ENCODE measurements at places on chromosomes 5 and 9.

GRCh38 chr9:109101202-109101595, 18.5 kb downstream of the TMEM245 start:
- no peak for DNase-seq

DNA sequence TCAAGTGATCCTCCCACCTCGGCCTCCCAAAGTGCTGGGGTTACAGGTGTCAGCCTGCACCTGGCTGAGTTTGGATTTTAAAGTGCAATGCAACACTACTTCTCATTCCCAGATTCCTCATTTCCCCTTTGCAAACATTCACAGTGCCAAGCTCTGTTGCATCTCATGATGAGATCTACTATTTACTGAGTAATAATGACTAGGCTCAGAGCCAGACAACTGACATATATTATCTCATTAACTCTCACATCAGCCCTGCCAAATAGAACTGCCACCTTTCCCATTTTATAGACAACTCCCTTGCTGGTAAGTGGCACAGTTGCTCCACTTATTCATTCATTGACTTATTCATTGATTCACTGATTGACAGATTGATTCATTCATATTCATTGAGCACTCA, 7.0 kb downstream of the PDE6A start:
- DNase-seq: no peak

- no peak for DNase-seq
Measured at GRCh38 chr5:172775326-172776234, 4.6 kb upstream of the DUSP1 start.

- no peak for DNase-seq
Measured at GRCh38 chr5:64954518-64954917, 185.8 kb downstream of the CWC27 start.

GRCh38 chr9:136086951-136087740, 7.9 kb downstream of the NACC2 start:
- peak; percentile 28 for DNase-seq

GRCh38 chr5:169150108-169150507, 150.8 kb downstream of the SLIT3 start:
- DNase-seq: no peak

DNA sequence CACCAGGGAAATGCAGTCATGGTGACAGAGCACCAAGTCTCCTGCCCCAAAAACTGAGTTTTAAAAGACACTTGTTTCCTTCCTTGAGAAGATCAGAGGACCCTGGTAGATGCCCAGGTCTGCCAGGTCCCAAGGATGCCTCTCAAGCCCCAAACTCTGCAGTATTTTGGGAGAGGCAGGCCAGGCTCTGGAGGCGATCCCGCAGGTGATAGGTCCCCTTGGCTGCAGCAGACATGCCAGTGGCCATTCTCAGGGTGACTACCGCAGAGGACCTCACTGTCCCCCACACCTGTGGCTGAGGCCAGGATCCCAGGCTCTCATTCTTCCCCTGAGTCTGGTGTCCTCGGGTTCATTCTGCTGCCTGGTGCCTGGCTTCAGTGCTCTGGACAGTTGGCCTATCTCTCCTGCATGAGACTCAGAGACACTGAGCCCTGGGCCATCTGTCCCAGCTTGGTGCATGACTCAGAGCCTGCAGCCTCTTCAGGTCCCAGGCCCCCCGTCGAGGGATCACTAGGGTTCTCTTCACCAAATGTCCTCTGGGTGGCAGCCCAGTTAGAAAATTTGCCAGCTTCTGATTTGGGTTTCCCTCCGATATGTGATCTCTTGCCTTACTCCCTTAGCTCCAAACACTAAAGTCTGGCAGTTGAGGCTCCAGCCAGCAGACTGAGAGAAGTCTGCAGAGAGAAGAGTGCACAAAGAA, 59.7 kb upstream of the GARNL3 start:
- DNase-seq: peak; percentile 81

DNA sequence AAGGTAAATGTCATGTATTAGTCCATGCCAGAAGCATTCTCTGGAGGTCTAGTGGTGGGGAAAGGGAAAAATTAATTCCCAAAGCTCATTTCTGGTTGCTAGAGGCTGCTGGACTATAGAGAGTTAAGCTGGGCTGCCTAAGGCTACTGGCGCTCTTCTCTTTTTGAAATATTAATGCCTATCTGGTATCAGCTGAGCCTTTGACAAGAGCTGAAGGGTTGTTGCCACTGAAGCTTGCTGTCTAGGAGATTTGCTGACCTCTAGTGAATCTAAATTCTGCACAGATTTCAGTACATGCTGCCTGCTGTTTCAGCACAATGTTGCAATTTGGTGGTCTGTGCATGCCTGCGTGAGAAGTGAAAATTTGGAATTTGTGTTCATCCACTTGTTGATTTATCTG, 29.1 kb upstream of the PLCXD3 start:
- no peak for DNase-seq

DNA sequence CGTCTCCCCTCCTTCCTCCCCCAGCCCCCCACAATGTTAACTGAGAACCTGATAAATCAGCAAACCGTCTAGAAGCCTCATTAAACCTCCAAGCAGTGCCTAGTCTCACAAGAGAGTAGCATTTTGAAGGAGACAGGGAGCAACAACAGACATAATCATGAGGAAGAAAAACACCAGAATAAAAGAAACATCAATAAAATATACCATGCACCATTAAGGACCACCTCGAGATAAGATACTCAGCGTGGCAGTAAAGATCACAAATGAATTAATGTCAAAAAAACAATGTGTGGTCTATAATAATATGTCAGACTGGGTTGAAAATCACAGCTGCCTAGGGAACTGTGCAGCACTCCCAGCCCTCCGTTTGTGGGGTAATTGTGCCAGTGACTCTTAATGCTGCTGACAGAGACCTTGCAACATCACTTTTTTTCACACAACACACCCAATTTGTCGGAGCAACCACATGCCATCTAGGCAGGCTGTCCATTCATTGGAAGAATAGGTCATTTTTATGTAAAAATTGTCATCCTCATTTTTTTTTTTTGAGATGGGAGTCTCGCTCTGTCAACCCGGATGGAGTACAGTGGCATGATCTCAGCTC, 450.8 kb upstream of the WWC1 start:
- no peak for DNase-seq

DNA sequence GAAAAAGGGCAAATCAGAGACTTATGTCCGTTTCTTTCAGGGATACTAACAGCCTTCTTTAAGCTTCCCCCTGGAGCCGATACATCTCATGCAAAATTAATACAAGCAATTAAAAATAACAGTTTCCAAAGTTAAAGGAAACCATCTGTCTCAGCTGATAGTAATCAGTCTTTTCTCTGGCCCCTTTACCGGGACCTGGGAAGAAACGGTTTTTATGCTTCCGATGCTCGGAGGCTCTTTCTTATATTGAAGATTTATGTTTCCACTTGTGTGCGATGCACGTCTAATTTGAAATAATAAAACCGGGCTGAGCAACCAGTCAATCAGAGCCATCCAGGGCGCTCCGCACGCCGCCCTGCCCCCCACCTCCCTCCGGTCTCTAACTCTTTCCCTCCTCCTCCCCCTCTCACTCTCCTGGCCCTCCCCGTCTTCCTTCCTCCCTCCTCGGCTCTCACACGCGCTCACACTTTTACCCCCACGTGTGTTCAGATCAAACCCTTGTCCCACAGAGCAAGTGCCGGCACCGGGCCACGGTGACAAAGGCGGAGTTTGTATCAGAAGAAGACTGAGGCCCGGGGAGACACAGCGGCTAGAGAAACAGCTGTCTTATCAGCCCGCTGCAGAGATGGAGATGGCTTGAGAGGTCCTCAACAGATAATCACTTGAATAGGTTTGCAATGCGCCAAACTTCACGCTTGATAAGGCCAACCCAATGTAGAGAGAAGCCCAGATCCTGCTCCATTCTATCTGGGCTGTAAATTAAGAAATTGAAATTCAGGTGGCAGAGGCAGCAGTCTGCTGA, 5.1 kb upstream of the ELAVL2 start:
- DNase-seq: no peak

DNA sequence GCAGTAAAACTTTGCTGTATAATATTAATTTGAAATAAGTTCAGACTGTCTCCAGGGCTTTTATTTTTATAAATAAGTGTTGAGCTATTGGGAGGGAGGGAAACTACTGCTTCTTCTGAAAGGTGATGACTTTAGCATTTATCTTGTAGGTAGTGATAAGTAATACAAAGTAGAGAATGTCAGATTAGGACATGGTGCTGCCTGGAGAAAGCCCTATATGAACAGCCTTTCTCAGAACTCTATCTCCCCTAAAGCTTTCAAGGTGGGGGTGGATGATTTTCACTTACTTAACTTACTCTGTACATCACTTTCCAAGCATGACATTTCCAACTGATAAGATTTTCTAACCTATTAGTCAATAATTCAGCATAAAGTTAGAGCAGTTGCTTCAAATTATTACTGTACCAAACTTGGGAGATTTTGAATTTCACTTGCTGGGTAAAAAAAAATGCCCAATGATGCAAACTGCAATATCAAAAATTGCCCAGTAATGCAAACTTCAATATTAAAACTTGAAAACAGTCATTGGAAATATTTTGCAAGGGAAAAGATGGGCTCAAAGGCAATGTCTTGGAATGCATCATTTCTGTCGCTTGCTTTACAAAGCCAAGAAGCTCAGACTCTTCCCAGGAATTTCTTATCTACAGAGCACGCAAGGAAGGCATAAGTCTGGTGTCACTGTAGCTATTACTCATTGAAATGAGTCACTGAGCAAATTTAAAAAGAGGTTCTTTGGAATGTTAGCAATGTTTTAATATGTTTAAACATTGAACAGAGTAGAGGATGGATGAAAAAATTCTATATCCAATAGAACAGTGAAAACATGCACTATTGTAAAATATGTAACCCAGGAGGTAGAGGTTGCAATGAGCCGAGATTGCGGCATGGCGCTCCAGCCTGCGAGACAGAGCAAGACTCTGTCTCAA, 569.5 kb downstream of the PSAT1 start:
- DNase-seq: no peak

DNA sequence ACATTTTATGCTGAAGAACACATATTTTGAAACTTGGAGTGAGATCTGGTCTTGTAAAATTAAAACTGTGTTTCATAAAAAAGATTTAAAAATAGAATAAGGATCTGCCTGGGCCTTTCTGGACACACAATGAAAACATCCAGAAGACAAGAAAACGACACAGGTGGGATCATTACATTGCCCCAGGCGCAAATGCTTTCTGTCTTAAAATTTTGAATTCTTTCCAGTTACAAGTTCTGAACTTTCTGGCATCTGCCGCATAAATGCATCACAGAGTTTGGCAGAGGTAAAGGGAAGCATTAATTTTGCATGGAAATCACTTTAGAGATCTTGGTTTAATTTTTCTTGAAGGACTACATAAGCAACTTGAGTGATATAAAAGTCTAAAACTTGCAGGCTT, 219.6 kb downstream of the WDR70 start:
- no peak for DNase-seq

DNA sequence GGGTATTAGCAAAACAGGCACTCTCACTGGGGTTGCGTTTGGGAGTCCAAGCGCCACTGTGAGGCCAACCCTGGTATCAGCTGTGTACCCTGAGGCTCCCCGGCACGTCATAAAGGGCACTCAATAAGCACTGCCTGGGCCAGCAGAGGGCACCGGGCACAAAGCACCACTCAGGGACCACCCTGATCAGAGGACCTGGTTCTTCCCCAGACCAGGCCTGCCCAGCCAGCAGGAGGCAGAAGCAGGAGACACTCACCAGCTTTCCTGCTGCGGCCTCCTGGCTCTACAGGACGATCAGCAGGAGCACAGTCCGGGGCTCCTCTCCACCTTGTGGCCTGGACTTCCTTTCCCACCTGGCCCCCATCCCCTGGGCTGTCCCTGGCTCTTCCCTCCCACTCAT, 12.6 kb downstream of the MGAT1 start:
- DNase-seq: peak; percentile 72

GRCh38 chr9:34049630-34050384, 1.1 kb upstream of the UBAP2 start:
- DNase-seq: no peak

GRCh38 chr5:43274435-43275114, 38.6 kb downstream of the HMGCS1 start:
- no peak for DNase-seq

GRCh38 chr9:114590328-114590727, 2.8 kb downstream of the ATP6V1G1 start:
- DNase-seq: no peak

- DNase-seq: no peak
Measured at GRCh38 chr9:20015427-20015931, 226.6 kb upstream of the SLC24A2 start.

GRCh38 chr9:125774106-125774505, 26.9 kb downstream of the PBX3 start:
- DNase-seq: no peak

DNA sequence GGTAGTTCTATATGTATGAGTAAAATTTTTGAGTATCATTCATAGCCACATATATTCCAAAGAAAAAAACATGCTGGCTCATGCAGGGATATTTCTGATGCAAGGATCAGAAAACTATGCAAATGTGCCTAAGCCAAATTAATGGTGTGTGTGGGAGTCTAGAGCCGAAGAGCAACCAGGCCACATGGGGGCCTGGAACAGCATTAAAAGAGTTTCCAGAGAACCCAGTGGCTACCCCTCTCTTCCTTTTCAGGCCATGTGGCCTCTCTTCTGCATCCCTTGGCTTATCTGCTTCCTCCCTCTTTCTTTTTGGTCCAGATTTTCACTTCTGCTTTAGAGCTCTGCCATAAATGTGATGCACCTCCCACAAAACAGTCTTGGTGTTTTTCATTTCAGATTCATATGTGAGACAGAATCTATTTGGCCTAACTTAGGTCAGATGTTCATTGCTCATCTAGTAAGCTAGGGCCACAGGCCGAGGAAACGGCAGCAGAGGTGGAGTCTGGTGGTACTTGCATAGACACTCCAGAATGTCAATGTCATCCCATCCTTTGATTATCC, 300.0 kb downstream of the SH3GL2 start:
- DNase-seq: no peak

GRCh38 chr5:173319646-173320045, 8.6 kb downstream of the STC2 start:
- no peak for DNase-seq

GRCh38 chr5:6759401-6759800, 46.2 kb downstream of the TENT4A start:
- DNase-seq: no peak

- DNase-seq: peak; percentile 33
Measured at GRCh38 chr5:74865256-74865803, 857 bp downstream of the FAM169A start.

DNA sequence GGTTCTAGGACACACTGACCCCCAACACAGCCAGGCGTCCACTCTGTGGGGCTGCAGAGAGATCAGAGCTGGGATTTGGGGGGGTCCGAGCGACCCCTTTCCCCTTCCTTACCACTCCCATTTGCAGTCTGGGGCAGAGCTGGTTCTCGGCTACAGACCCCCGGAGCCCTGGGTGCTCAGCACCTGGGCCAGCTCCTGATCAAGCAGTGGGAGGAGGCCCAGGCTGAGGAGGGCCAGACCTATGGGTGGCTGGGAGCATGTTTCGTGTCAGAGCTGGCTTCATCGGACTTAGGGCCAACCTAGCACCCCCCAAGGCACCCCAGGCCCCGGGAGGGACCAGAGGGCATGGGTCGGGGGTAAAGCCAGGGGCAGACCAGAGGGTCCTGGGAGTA, 7.6 kb downstream of the GRIN1 start:
- DNase-seq: peak; percentile 15

- no peak for DNase-seq
Measured at GRCh38 chr9:3464033-3464638, 61.7 kb downstream of the RFX3 start.

GRCh38 chr9:5571629-5572232, 57.2 kb upstream of the RIC1 start:
- no peak for DNase-seq
